CD4-positive, CD25-positive, alpha-beta regulatory T cell (primary cell): ENCODE measurements at places on chromosomes 7 and 10. TPM values are rescaled to one million over a fixed set of nuclear protein-coding genes. Genes with fewer than 3 reads are reported as not detected.

DNA sequence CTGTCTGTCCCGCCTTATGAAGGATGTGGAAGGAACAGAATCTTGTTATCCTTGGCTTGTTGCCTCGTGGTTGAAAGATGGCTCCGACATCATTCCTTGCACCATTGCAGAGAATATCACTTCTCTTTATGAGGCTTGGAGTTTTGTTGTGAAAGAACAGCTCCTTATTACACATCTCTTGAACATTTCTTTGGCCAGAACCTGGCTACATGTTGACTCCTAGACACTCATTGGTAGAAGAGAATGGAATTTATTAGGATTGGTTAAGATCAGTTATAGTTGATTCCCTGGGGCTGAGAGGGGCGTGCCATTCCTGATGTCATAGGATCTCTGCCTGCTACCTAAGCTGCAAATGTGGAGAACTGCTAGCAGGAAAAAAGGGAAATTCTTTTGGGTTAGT, 180.5 kb upstream of the CTBP2 start:
- no peaks in the 10 kb centered on the region for H3K4me1 ChIP-seq
- no peak overlapping the region for H3K4me3 ChIP-seq
- no peaks in the 10 kb centered on the region for H3K36me3 ChIP-seq
- no peak overlapping the region for H3K27ac ChIP-seq

- H3K4me3 ChIP-seq: peak overlapping the region; percentile 14
- H3K4me1 ChIP-seq: peaks cover 42% of the 10 kb centered on the region
- no peaks in the 10 kb centered on the region for H3K27me3 ChIP-seq
- H3K36me3 ChIP-seq: peaks cover 28% of the 10 kb centered on the region
- no peak overlapping the region for H3K27ac ChIP-seq
These were observed 10.9 kb upstream of the BHLHA15 start for GRCh38 chr7:98200364-98200763.

- no peaks in the 10 kb centered on the region for H3K27me3 ChIP-seq
- H3K4me3 ChIP-seq: no peak overlapping the region
- H3K36me3 ChIP-seq: no peaks in the 10 kb centered on the region
These were observed 36.0 kb downstream of the MYOF start for GRCh38 chr10:93445978-93446720.

DNA sequence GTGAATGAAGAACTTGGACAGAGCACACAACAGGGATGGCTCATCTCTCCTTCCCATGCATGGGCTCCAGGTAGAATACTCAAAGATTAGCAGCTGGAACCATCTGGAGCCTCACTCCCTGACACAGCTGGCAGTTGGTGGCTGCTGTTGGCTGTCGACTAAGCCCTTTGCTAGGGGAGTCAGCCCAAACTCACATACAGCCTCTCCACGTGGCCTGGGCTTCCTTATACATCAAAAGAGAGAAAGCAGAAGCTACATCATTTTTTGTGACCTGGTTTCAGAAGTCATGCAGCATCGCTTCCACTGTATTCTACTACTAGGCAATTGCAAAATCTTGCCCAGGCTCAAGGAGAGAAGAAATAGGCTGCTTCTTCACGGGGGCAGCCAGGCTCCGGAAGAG, 24.4 kb downstream of the ASNS start:
- no peaks in the 10 kb centered on the region for H3K4me1 ChIP-seq
- H3K36me3 ChIP-seq: peaks cover 15% of the 10 kb centered on the region
- H3K27ac ChIP-seq: no peak overlapping the region
- H3K27me3 ChIP-seq: no peaks in the 10 kb centered on the region
- DNase-seq: no peak

Gene C7orf57
- polyA plus RNA-seq: not detected

Gene COA1
- 48.6 TPM for polyA plus RNA-seq
